ENCODE measurements at places on chromosomes 7 and 10. TPM values are rescaled to one million over a fixed set of nuclear protein-coding genes. Genes with fewer than 3 reads are reported as not detected.

DNA sequence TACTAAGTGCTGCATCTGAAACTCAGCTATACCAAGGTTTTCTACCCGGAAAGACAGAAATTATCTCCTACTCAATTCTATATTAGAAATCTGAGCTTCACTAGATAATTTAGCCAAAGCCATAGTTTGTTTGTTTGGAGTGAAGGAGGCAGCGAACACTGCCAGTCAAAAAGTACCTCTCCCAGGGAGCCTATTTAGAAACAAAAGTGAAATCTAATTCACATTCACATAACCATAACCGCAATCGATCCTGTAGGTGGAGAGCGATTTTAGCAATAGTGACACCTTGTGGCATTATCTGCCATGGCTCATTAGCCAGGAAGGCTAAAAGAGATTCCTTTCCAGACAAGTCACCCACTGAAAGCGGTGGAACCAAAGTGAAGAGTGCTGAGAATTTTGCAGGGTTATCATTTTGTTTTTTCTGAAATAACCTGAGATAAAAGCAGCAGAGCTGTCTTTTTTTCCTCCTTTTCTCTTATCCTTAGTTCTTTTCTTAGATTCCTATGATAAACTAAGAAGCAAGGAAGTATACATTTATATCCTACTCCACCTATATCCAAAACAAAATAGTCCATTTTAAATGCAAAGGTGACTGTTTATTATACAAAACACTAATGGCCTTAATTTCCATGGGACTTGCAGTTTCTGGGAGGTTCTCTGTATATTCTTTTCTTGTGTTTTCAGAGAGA lies 83.7 kb upstream of the BET1 start:
- DNase-seq: no peak
- H3K36me3 ChIP-seq: no peaks in the 10 kb centered on the region
- H3K27ac ChIP-seq: no peak overlapping the region
- no peaks in the 10 kb centered on the region for H3K27me3 ChIP-seq
- H3K4me3 ChIP-seq: peak overlapping the region; percentile 29

GRCh38 chr7:26417911-26418413 lies 126.3 kb downstream of the SNX10 start:
- H3K27ac ChIP-seq: peak overlapping the region; percentile 33
- H3K4me3 ChIP-seq: no peak overlapping the region
- no peak for DNase-seq
- no peaks in the 10 kb centered on the region for H3K36me3 ChIP-seq
- no peaks in the 10 kb centered on the region for H3K27me3 ChIP-seq
- H3K4me1 ChIP-seq: no peaks in the 10 kb centered on the region

- no peak for DNase-seq
- H3K4me1 ChIP-seq: peaks cover 4% of the 10 kb centered on the region
- H3K36me3 ChIP-seq: no peaks in the 10 kb centered on the region
- H3K27me3 ChIP-seq: no peaks in the 10 kb centered on the region
- no peak overlapping the region for H3K27ac ChIP-seq
Observed at GRCh38 chr10:37712489-37713131, 144.8 kb downstream of the ZNF248 start.

DNA sequence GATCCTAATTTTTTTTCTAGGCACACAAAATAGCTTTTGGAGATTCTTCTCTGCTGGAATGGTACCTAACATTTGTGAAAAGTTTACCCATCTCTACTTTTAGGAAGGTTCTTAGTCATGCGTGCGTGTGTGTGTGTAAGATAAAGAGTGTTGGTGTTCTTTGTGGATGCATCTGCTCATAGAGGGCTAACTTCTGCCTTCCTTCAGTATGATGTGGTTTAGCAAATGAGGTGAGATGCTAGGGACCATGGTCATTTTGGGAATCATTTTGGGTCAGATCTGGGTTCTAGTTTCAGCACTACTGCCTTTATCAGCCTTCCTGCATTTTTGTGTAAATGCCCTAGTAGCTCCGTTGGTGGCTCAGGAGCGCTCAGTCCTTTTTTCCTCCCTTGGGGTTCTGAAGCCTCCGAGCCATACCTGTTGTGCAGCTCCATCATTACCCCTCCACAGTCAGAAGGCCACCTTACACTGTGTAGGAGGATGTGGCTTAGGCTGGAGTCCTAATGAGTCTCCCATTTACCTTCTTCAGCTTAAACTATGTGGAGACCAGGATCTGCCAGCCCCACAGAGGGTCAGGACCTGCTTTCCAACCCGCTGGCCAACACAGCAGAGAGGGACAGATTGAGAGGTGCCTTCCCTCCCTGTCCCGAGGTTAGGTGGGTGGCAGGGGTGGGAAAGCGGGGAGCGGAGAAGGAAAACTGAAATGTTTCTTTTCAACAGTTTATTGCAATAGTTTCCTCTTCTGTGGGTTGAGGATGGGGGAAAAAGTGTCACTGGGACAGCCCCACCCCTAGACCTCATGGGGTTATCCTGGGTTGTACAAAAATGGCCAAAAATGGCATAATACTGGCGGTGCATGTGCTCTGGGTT lies 31.2 kb downstream of the TSPAN14 start:
- peaks cover 13% of the 10 kb centered on the region for H3K36me3 ChIP-seq
- H3K4me1 ChIP-seq: peaks cover 73% of the 10 kb centered on the region
- H3K27me3 ChIP-seq: no peaks in the 10 kb centered on the region
- H3K27ac ChIP-seq: peak overlapping the region; percentile 61
- DNase-seq: peak; percentile 63

- no peak overlapping the region for H3K27ac ChIP-seq
- H3K27me3 ChIP-seq: no peaks in the 10 kb centered on the region
- no peak overlapping the region for H3K4me3 ChIP-seq
- no peaks in the 10 kb centered on the region for H3K36me3 ChIP-seq
- H3K4me1 ChIP-seq: no peaks in the 10 kb centered on the region
Observed at GRCh38 chr10:96456296-96456840, 57.4 kb downstream of the TLL2 start.

- no peak overlapping the region for H3K27ac ChIP-seq
- H3K4me3 ChIP-seq: no peak overlapping the region
- no peaks in the 10 kb centered on the region for H3K36me3 ChIP-seq
- no peaks in the 10 kb centered on the region for H3K4me1 ChIP-seq
- no peaks in the 10 kb centered on the region for H3K27me3 ChIP-seq
Observed at GRCh38 chr10:50503661-50504320, 120.0 kb downstream of the SGMS1 start.

- no peak overlapping the region for H3K4me3 ChIP-seq
- no peak overlapping the region for H3K27ac ChIP-seq
- no peak for DNase-seq
- H3K27me3 ChIP-seq: peaks cover 71% of the 10 kb centered on the region
- H3K36me3 ChIP-seq: no peaks in the 10 kb centered on the region
Observed at GRCh38 chr7:76231583-76231982, 29.9 kb downstream of the SRRM3 start.

DNA sequence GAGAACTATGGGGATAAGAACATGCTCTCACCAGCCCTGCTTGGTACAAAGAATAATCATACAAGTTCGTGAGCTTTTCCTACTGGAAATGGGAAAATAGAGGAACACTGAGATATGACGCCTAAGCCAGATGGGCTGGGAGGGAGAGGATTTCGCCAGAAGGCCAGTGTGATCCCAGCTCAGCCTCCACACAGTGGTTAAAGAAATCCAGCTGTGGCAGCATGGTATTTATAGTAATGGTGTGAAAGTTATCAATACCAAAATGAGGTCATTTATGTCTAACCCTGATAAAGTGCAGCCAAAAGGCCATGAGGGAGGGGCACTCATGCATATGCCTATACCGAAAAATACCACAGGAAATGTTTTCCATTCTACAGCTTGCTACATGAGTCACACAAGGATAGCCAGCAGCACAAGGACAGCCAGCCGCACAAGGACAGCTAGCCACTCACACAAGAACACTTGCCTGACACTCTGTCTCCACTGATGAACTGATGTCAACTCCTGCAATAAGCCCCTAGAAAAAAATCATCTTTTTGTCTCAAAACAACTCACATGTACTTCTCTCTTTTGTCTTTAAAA lies 49.4 kb downstream of the FRMPD2 start:
- no peaks in the 10 kb centered on the region for H3K27me3 ChIP-seq
- no peak overlapping the region for H3K27ac ChIP-seq
- H3K4me1 ChIP-seq: no peaks in the 10 kb centered on the region
- DNase-seq: no peak
- no peaks in the 10 kb centered on the region for H3K36me3 ChIP-seq
- no peak overlapping the region for H3K4me3 ChIP-seq

- H3K4me1 ChIP-seq: no peaks in the 10 kb centered on the region
- no peaks in the 10 kb centered on the region for H3K36me3 ChIP-seq
- H3K27ac ChIP-seq: no peak overlapping the region
- no peak for DNase-seq
Observed at GRCh38 chr7:54796150-54796549, 37.1 kb upstream of the SEC61G start.

GRCh38 chr7:90250601-90251303 lies 5.8 kb downstream of the CFAP69 start:
- H3K36me3 ChIP-seq: no peaks in the 10 kb centered on the region
- no peak overlapping the region for H3K4me3 ChIP-seq
- H3K27ac ChIP-seq: peak overlapping the region; percentile 55
- no peak for DNase-seq
- peaks cover 4% of the 10 kb centered on the region for H3K4me1 ChIP-seq

DNA sequence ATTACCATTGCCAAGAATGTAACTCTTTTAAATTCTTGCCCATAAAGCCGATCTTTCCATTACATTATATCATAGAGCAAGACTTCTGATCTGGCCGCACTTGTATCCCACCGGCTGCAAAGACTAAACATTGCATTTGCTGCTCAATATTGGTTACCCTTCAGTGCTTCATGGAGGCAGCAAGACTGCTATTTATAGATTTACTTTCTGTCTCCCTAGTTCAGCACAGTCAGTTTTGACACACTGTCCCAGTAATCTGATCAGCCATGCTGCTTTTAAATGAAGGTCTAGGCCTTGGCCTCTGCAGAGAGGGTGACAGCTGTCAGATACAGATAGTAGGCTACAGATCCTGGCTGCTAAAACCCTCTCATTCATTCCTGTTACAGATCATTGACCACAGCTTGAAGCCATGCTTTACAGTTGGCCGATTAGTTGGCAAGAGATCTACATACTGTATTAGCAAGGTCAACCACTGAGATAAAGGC lies 562.6 kb upstream of the GALNT17 start:
- no peak for DNase-seq
- H3K27ac ChIP-seq: no peak overlapping the region
- no peaks in the 10 kb centered on the region for H3K36me3 ChIP-seq
- no peaks in the 10 kb centered on the region for H3K4me1 ChIP-seq
- H3K4me3 ChIP-seq: no peak overlapping the region
- H3K27me3 ChIP-seq: no peaks in the 10 kb centered on the region

The ZNF804B gene
- total RNA-seq: not detected

The PTPRZ1 gene
- 3.6 TPM for total RNA-seq

The NEBL gene
- 106 TPM for total RNA-seq

All from upper lobe of right lung (tissue), 1 donor.